Activated T-helper 1 cell treated with anti-CD3 and anti-CD28 coated beads, Interleukin-2, amount 50 U/mL, for 16 hours (primary cell): ENCODE measurements at places on chromosomes 13 and 19.

DNA sequence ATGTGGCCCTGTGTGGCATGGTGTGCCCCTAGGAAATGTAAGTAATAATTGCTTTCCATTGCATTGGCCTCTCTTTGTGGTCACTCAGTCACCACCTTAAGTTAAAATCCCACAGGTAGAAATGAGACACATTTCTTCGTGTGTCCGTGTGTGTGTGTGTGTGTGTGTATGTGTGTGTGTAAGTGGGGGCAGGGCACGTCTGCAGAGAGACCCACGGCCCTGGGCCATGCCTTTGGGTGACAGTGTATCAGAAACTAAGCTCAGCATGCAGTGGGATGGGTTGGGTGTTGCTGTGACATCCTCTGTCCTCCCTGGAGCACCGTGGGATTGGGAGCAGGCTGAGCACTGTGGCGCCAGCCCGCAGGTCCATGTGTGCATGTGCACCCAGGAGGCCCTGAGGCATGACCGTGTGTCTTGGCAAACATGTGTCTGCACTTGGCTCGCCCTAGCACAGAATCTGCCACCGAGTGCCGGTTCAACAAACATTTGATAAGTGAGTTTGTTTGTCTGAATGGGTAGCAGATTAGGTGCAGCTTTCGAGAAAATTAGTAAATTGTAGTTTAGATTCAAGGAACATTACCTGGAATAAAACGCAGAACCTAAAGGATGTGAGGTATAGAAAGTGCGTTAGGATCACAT, 91.8 kb downstream of the WTIP start:
- DNase-seq: no peak

GRCh38 chr13:51481656-51482055, 28.8 kb upstream of the INTS6 start:
- DNase-seq: no peak

GRCh38 chr19:55958356-55958755, 10.7 kb downstream of the NLRP8 start:
- no peak for DNase-seq

DNA sequence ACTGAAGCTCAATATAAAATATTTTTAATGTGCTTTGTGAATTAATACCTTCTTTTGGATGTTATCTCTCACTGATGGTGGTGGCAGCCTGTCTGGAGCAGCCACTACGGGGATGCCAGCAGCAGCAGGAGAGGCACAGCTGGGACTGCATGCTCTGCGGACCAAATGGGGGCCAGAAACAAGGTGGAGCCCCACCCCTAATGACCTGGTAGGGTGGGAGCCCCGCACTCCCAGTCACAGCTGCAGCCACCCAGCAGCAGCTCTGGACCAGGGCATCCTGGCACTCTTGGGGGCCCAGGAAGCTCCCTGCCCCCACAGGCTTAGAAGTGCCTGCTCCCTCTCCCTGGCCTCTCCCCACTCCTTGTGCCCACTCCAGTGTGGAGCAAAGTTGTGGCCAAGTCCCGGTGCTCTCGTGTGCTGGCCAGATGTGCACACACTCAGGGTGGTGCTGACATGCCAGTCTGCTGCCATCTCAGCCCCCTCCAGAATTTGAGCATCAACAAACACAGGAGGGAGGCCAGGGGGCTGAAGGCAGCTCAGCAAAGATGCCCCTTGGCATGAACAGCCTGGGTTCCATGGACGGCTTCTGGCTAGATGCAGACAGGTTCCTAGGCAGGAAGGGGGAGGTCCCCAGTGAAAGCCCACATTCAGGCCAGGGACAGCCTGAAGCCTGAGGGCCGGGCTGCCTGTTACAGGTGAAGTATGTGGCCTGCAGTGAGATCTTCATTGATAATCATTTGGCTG, 696.7 kb upstream of the SLITRK5 start:
- no peak for DNase-seq

- no peak for DNase-seq
Measured at GRCh38 chr13:20399961-20400360, 125.7 kb downstream of the CRYL1 start.

- no peak for DNase-seq
Measured at GRCh38 chr13:110251193-110251819, 55.7 kb downstream of the COL4A1 start.

- peak; percentile 47 for DNase-seq
Measured at GRCh38 chr19:18496167-18496979, 25.5 kb downstream of the ELL start.

- DNase-seq: no peak
Measured at GRCh38 chr13:113178896-113179167, 20.4 kb downstream of the PROZ start.

GRCh38 chr19:49749055-49749716, 13.9 kb downstream of the TSKS start:
- DNase-seq: no peak

- no peak for DNase-seq
Measured at GRCh38 chr19:48614436-48615230, at the start of gene FAM83E. Gene FAM83E (minus strand): TSS chr19:48615076. CDS start chr19:48613372, 1,704 bp downstream.

DNA sequence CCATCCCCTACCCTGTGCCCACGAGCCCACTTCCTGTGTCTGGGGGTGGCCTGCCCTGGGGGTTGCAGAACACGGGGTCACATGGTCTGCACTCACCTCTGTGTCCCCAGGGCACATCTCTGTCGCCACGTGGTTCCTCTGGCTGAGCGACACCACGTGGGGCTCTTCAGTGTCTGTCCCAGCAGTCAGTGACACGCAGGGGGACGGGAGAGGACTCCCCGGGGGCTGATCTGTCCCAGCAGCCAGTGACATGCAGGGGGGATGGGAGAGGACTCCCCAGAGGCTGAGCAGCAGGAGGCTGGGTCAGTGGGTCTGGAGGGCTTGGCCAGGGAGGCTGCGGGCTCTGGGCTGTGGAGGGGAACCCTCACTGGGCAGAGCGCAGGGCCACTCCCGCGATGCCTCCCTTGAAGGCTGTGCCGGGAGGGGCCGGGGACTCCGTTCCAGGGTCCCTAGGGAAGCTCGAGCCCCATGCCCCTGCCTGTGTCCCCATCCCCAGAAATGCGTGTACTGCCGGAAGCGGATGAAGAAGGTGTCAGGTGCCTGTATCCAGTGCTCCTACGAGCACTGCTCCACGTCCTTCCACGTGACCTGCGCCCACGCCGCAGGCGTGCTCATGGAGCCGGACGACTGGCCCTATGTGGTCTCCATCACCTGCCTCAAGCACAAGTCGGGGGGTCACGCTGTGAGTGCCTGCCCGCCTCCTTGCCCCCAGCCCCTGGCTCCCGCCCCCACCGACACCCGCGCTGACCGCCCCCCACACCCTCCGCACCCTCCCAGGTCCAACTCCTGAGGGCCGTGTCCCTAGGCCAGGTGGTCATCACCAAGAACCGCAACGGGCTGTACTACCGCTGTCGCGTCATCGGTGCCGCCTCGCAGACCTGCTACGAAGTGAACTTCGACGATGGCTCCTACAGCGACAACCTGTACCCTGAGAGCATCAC, 174.8 kb downstream of the KDM4B start:
- no peak for DNase-seq

DNA sequence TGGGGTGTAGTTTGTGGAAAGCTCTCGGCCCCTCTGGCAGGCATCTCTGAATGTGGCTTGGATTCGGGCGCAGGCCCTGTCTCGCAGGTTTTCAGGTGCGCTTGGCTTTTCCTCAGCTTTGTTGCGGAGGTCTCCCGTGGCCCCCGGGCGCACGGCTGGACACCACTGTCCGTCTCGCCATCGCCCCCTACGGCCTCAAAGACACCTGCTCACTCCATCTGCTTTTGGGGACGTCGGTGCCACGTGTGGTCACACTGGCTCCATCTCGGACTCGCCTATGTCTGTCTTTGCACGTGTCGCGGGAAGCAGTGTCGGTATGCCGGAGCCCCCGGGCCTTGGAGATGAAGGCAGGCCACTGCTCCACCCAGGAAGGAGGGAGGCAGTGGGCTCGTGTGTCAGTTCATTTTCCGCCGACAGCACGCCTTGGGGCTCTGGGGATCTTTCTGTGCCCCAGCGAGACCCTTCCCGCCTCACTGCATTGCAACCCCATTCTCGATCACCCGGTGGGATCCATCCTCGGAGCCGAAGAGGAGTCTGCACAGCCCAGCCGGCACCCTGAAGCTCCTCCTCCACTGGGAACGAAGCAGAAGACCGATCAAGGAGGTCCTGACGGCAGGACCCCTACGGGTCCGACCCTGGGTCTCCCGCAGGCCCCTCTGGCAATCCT, 42.1 kb downstream of the ZNF146 start:
- DNase-seq: no peak

GRCh38 chr19:12779162-12779993, 4.0 kb upstream of the HOOK2 start:
- DNase-seq: no peak

DNA sequence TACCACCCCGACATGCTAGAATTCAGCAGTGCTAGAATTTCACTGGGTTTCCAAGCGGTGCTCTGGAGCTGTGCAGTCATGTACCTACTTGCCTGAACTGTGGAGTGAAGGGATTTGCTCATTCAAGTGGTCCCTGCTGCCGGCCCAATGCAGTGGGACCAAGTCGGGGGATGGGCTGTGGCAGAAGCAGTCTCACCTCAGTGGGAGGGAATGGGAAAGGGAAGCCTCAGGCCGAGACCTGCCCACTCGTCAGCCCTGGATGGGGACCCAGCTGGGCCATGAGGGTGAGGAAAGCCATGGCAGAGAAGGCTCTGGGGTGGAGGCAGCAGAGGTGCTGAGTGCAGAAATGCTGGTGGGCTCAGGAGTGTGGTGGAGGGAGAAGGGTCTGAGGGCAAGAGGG, 14.9 kb downstream of the KLHL26 start:
- no peak for DNase-seq

GRCh38 chr13:21461131-21461530, 2.0 kb upstream of the ZDHHC20 start:
- DNase-seq: no peak

DNA sequence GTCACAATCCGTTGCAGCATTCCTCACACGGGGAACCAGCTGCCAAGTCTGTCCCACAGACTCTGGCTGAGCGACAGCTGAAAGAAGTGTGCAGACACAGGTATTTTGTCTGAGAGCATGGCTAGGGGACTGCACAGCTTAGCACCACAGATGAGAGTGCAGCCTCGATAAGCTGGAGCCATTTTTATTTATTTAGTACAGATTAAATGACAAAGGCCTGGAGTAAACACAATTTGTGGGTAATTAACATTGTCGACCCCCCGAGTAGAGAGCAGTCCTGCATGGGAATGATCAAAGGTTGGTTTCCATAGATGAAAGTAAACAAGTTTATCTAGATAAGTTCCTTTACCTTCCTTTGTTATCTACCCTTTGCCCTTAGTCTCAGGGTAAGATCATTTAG, 836.2 kb downstream of the DACH1 start:
- no peak for DNase-seq

DNA sequence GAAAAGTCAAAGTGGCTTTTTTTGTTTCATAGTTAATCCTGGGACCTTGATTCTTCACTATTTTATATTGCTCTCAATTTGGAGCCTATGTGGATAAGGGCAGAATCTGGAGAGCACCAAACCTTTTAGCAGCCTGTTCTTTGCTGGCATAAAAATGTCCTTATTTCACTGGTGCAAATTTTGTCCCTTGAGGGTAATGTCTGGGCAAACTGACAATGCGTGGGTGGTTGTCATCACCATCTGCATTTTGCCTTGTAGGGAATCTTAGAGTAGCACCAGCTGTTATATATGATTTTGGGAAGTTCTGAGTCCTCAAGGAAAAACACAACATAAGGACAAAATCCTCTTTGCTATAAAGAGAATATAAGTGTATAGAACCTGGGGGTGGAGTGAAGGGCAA, 336.9 kb upstream of the HTR2A start:
- DNase-seq: no peak

DNA sequence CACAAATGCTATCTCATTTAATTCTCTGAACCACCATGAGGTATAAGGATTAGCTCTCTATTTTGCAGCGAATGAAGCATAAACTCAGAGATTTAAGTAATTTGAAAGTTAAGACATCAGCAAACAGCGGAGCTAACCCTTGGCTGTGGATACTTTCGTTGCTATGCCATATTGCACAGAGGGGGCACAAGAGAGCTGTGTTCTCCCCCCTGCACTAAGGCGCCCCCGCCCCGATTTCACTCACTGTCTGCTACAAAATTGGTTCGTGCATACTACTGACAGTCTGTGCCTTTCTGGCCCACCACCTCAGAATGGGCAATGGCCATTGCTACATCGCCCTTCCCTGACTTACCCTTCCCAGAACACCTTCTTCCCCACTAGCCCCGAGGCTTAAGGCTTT, 105.7 kb upstream of the OBI1 start:
- no peak for DNase-seq

GRCh38 chr19:18924684-18925213, 5.2 kb downstream of the DDX49 start:
- DNase-seq: no peak

DNA sequence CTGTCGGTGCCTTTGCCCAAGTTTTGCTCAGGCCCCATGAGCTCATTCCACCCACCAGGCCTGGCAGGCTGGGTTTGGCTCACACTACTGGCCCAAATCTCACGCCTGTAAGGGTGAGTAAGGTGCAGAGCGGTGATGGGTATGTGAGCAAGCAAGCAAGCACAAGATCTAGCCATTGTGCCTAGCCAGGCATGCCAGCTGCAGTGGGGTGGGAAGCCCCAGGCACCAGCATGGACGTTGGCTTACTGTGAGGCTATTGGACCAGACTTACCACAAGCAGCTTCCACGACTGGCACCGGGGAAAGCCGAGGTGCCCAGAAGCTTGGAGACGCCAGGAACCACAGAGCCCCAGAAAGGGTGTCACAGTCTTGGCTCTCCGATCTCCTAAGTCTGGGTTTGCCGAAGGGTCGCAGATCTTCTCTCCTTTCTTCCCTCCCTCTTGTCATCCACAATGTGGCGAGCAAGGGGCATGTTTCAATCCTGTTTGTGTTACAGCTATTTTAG, 2659.4 kb upstream of the PCDH20 start:
- DNase-seq: no peak

GRCh38 chr19:51157265-51157664, 15.2 kb downstream of the SIGLEC7 start:
- DNase-seq: no peak

DNA sequence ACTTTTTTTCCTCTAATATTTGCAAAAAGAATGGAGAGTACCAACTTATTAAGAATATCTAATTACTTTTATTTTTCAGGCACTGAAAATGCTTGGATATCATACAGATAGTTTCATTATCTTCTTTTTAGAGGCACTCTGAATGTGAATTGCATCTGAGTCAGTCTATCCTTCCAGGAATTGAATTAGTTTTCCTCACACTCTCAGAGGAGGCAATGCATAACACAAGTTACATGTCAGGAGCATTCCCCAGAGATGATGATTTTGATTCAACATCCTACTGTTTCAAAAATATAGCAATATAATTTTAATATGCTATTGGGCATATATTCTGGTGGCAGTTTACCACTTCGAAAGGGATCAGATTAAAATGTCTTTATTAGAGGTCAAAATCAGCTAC, 1315.4 kb downstream of the PCDH9 start:
- no peak for DNase-seq

DNA sequence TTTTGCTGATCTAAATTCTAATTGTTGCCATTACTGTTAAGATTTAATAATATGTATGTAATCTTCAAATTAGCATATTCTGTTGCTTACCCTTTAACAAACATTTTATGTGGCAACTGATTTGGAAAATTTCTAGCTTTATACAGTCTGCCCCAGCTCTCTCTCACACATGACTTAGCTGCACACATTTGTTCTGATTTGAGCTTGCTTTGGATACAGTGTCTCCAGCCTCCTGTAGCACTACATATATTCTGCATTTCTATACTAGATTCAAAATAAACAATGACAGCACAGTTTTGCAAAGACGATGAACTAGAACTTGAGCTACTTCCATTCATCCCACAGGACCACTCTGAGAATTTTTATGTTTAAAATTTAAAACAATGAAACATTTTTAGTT, 254.7 kb downstream of the DNAJC15 start:
- no peak for DNase-seq

- no peak for DNase-seq
Measured at GRCh38 chr13:110867380-110867779, 47.5 kb downstream of the ANKRD10 start.
